Activated T-cell treated with anti-CD3 and anti-CD28 coated beads for 1 hour (primary cell): ENCODE measurements at places on chromosomes 12 and 14.

DNA sequence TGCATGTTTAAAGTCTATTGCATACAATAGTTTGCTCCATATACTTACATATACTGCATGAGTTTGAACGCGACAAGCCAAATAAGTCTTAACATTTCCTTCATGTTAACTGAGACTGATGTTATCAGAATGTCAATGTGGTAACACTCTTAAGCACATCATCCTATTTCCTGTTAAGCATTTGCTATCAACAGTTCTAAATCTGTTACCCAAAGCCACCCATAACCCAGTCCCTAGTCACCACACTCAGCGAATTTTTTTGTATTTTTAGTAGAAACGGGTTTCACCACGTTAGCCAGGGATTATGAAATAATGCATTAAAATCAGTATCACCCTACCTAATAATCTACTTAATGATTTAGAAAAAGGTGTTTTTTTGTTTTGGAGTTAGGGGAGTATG is 39.4 kb downstream of the HNRNPC start:
- DNase-seq: no peak

GRCh38 chr14:53517270-53517960 is 364.3 kb upstream of the DDHD1 start:
- DNase-seq: no peak

GRCh38 chr12:51850965-51851299 is 2.4 kb upstream of the FIGNL2 start:
- no peak for DNase-seq

GRCh38 chr14:97900196-97900854 is 1103.1 kb downstream of the VRK1 start:
- no peak for DNase-seq

DNA sequence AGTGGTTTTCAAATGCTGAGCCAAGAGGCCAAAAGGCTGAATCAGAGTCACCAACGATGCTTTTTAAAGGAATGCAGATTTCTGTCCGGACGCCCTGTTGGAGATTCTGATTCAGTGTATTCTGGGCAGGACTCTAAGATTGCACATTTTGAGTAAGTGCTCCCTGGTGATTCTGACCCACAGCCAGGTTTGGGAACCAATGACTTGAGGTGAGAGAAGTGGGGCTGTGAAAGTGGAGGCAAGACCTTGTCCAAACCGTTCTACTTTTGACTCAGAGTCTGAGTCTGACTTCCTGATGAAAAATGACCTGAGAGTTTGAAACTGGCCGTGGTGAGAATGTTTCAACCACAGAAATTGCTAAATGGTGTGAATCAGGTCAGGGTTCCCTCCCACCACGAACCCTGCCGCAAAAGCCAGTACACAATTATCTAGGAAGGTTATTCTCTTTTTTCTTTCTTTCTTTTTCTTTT is 90.2 kb downstream of the NTN4 start:
- no peak for DNase-seq

DNA sequence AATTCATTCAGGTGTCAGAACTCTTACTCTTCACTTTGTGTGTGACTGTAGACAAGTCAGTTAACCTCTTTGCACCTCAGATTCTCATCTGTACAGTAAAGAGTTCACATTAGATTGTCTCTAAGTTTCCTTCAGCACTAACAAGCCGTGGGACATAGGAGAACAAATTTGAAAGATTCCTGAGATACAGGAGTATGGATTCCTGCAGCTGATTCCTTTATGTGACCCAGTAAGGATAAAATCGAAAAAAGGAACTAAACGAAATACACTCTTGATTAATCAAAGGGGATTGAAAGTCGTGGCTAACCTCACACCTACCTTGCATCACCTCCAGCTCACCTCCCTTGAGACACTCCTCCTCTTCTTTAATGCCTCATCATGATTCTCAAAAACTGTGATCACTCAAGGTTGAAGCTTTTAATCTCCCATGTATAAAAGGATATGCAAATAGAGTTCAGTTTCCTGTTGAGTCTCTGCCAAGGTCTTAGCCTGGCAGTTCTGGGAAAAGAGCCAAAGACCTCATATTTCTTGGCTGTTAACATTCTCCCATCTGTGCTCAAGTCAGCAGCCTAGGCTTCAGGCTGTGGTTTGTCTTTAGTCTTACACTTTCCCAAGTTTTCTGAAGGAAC is 156.6 kb downstream of the DAD1 start:
- DNase-seq: no peak

DNA sequence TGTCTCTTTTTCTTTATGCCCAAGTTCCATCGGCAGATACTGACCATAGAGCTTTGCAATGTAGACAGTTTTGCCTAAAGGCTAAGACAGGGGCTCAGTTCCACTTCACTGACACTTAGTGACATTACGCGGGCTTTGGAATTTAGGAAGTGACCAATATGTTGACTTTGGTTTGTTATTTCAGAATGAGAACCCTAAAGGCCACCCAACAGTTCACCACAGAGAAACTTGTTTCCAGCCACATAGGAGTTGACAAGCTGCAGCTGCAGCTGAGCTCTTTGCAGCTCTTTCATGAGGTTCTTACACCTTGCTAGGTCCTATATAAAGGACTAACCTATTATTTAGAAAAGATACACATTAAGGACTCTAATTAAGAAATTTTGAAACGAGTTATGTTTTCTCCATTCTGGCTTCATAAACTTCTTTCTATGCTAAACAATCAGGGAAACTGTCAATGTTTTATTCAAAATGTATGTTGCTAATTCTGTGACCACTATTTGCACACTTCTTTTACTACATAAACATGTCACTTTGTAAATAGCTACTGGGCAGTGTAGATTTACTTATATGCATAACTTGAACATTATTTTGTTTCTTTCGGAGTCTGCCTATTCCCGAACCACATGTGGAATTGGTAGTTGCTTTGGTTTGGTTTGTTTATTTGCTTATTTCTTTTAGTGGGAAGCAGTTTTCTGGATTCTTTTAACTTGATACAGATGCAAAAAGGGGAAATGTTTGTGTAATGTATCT is 18.5 kb upstream of the KLRD1 start:
- DNase-seq: no peak

DNA sequence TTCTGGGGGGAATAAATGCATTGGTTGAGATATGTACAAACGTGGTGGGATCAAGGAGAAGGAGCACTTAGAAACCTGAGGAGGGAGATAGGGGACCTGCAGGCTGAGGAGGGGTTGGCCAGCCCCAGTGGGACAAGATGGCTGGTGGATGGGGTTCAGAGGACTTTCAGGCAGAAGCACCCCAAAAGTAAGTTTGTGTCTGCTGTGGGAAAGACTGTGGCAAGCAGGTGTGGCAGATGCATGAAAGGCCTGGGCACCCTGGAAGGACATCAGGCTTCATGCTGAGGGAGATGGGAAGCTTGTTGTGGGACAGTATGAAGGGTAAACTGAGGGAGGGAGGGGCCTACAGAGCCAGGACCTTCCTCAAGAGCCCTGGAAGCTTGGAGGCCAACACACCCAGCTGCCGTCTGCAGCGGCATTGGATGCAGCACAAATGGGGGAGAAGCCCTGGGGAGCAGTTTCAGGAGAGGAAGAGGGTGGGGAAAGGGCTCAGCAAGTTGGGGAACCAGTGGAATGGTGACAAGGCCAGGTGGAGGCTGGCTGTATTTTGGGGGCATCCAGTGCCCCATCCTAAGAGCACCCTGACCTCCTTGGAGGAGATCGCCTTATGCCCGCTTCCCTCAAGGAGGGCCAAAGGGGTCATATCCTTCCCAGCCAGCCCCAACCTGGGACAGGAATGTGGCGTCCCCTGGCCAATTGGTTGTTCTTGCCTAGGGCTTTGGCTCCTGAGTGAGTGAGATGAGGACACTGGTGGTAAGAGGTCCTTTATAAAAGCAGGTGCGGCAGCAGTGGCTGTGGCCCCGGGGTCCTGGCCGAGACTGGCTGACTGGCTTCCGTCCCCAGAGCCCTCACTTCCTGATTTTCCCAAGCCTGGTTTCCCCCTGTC is 20.7 kb downstream of the NFKBIA start:
- DNase-seq: no peak
